Hematopoietic multipotent progenitor cell treated with erythropoietin and hydrocortisone succinate and interleukin-3 and kit ligand, for 15 days (in vitro differentiated cells): ENCODE measurements at places on chromosomes 5 and 9.

GRCh38 chr5:168607946-168608345 is 28.8 kb upstream of the PANK3 start:
- no peak for DNase-seq

DNA sequence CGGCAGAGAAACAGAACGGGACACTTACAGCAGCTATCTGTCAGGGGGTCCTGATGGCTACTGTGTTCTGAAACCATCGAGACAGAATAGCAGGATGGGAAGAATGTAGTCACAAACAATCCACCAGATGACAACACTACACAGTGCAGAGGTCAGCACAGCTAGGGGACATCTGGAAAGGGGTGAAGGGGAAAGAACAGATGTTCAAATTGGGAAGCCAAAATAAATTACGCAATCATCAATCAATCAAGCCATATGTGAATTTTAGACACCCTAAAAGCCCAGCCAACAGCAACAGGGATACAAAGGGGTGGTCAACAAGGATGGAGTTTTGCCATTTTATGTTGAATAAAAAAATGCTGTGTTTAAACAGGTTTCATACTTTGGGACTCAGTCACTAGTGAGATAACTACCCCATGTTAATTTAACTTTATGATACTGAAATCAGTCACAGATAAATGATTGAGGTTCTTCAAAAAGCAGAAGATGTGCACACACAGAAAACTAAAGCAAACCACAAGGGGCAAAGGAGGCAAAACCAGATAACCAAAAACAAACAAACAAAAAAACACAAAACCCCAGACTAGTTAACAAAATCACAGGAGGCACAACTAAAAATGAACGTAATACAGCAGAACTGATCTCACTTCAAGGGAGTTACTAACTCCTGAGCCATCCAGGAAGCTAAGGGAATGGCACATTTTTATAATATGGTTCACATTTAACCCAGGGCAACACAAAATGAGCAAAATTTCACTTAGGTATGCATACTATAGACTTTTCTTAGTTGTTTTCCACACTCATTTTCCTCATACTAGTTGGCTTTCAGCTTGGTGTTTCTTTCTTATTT is 65.9 kb downstream of the HABP4 start:
- DNase-seq, result no peak

DNA sequence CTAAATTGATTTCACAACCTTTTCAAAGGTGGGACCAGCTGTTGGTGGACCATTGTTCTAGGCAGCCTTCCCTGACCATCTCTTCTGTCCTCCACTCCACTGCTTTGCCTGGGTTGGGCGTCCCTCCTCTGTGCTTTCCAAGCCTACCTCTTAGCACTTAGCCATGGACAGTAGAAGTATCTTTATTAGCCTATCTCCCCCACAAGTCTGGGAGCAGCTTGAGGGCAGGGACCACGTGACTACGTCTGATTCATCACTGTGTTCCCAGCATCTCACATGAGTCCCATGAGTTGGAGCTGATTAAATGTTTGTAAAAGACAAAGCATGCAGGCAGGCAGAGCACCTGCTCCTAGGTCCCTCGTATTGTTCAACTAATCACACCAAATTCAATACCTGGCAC is 20.9 kb downstream of the MORN5 start:
- peak; percentile 22 for DNase-seq

- DNase-seq, result no peak
Measured at GRCh38 chr5:36392186-36392585, 90.5 kb upstream of the RANBP3L start.

- no peak for DNase-seq
Measured at GRCh38 chr5:128681764-128682592, 143.9 kb upstream of the FBN2 start.

DNA sequence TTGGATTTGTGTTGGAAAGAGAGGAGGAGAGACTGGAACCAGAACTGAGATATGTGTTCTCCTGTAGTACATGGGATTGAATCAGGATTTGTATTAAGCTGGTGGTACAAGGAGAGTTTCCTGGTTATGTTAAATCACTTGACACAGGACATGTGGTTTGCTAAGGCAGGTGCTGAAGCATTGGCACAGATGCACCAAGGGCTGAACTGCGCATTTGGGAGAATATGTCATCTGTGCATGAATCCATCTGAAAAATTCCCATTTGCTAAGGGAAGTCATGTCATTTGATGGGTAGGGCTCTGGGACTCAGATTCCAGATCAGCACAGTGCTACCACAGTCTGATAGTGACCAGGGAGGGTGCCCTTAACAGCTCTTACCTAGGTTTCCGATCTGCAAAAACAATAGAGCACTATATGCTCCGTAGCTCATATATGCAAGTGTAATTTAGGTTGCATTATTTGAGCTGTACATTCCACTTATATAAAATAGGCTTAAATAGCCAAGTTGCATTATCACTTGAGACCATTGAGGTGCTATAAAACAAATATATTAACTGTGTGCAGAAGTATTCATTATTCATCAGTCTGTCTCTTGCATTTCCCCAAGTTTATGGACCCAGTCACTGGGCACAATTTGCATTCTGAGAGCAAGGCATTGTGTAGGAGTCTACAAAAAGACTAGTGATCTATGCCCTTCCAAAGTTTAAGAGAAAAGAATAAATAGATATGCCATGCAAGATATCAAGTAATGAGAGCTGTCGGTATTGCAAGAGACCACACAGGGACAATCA is 55.2 kb downstream of the ADAMTS16 start:
- no peak for DNase-seq

- DNase-seq, result no peak
Measured at GRCh38 chr5:78810098-78810920, 161.7 kb upstream of the LHFPL2 start.

GRCh38 chr9:135296735-135297455 is 182.7 kb upstream of the PPP1R26 start:
- DNase-seq, result no peak

DNA sequence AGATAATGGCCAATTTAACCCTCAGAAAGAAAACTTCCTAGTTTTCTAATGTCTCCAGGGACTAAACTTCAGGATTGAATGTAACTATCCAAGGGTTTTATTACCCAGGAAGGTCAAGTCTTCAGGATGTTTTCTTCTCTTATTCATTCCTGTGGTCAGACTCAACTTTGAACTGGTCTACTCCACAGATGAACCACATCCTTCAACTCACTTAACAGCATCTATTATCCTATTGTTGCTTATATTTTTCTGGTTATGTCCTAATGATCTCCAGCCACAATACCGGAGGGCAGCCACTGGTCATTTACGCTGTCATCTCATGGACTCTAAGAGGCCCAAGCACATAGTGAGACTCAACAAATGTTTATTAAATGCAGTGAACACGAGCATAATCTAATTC is 47.2 kb upstream of the LIFR start:
- DNase-seq, result no peak

- no peak for DNase-seq
Measured at GRCh38 chr5:6158974-6159831, 219.1 kb downstream of the MED10 start.

DNA sequence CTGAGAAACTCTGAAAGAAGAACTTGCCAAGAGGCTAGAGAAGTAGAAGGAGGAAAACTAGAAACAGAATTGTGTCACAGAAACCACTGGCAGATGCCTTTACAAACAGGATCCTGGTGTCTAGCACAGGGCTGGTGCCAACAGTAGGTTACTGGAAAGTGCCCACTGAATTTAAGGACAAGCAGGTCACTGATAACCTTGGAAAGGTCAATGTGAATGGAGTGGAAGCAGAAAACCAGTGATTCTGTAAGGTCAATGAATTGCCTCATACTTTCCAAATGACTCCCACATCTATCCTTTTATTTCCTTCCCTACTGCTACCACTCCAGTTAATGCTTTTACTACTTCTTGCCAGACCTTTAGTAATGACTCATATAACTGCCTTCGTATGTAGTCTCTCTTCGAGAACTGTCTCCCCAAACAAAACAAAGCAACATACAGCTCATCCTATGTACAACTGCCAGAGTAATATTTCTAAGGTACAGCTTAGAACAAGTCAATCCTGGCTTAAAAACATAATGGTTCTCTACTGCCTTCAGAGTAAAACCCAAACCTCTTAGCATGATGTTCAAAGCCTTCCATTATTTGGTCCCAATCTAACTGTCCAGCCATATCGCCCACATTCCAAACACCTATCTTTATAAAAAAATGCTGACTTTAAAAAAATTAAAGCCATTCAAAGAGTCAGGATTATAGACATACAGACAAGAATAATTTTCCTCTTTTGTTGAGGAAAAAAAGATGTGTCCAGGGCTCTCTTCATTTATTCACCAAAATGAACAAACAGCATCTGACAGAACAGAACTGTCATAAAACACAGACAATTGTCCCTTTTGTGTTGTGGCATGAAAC is 52.5 kb downstream of the NR3C1 start:
- no peak for DNase-seq

DNA sequence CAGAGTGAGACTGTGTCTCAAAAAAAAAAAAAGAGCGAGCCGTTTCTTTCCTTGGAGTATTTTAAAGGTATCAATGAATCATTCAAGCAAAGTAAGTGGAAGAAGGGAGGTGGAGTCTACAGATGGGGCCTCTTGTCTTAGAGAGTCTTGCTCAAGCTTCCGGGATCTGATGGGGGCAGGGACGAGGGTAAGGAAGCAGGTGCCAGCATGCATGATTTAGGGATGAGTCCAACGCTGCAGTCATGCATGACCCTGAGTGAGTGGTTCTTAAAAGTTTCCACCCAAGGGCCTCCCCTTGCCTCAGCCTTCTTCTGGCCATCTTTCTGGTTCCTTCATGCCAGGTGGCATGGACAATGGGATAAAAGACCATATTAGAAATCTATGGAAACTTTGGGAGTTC is 79.6 kb downstream of the MYO10 start:
- DNase-seq, result no peak

GRCh38 chr5:14587150-14587549 is 5.6 kb downstream of the OTULINL start:
- DNase-seq, result no peak

DNA sequence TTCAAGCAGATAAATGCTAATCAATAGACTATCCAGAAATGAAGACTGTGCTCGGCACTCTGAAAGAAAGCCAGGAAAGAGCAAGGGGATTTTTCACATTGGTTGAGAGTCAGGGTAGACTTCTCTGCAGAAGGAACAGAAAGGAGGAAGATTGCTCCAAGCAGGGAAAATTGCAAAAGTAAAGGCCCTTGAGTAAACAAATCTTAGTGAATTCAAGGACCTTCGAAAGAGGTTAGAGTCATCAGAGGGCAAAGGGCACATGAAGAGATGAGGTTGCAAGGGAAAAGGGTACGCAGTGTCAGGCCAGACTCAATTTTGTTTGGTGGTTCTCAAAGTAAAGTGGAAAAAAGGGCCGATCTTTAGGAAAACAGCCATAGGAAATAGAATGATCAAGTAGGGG is 157.6 kb upstream of the RAI14 start:
- DNase-seq, result no peak

DNA sequence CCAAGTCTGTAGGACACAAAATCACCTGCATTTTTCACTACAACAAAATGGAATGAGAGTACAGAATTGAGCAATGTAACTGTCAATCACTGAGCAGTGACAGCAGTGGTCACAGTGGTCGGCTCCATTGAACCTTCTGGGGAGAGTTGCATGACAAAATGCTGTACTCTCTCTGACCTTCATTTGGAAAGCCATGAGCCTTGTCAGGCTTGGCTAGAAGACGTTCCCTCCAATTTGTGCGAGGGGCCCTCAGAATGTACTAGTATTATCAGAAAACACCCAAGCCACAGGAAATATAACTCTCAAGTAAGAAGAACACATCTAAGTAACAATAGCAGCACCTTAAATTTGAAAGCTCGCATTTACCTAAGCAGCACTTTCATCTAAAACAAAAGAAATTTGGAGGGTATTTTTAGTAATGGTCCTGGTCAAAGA is 425.6 kb upstream of the MEF2C start:
- DNase-seq, result no peak

DNA sequence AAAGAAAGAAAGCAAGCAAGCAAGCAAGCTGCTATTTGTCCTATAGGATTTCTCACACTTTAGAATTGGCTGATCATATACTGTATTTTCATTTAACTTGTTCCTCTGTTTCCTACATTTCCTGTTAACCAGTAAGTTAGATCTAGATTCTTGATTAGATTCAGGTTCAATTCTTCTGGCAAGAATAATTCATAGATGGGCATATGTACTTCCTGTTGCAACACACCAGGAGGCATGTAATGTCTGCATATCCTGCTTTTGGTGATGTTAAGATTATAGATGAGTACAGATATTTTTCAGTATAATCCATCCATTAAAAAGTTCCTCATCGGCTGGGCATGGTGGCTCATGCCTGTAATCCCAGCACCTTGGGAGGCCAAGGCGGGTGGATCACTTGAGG is 10.8 kb upstream of the KIF27 start:
- no peak for DNase-seq

GRCh38 chr9:130583271-130583670 is 3.9 kb downstream of the FUBP3 start:
- no peak for DNase-seq

DNA sequence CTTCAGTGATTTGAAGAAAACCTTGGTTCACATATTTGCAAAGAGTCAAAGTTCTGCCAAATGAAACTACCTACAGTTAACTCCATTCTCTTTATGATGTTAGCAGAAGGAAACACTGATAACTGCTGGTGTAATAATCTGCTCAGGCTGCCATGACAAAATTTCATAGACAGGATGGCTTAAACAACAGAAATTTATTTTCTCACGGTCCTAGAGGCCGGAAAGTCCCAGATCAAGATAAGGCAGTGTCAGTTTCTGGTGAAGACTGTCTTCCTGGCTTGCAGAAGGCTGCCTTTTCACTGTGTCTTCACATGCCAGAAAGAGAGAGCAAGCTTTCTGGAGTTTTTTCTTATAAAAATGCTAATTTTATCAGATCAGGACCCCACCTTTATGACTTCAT is 102.4 kb upstream of the PARP8 start:
- no peak for DNase-seq

- no peak for DNase-seq
Measured at GRCh38 chr5:135051399-135051798, 17.4 kb upstream of the PITX1 start.

DNA sequence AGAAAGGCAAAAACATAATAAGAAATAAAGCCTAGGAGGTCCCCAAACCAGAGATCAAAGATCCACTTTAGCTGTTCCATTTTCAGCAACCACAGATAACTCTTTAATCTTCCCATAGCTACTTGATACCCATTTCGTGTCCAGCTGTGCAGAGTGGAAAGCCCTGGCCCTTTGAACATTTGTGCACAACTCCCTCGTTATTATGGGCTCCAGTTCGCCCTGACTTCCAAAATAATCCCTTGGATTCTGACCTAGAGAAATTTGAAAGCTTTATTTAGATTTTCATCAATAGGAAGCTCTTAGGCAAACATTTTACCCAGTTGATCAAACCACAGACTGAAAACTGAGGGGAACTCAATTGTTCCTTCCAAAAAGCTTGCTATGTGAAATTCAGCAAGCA is 4.8 kb downstream of the MYOT start:
- no peak for DNase-seq

GRCh38 chr5:164505791-164506190 is 1000.4 kb downstream of the MAT2B start:
- DNase-seq, result no peak

- no peak for DNase-seq
Measured at GRCh38 chr5:99553211-99553810, 624.5 kb upstream of the CHD1 start.

GRCh38 chr5:141149812-141150211 is at the start of gene PCDHB6:
Gene PCDHB6 (plus strand): TSS chr5:141150057. CDS start chr5:141150258, 201 bp downstream.
- DNase-seq, result no peak
